Karpas-422 (cell line): ENCODE measurements at places on chromosomes 4 and X.

DNA sequence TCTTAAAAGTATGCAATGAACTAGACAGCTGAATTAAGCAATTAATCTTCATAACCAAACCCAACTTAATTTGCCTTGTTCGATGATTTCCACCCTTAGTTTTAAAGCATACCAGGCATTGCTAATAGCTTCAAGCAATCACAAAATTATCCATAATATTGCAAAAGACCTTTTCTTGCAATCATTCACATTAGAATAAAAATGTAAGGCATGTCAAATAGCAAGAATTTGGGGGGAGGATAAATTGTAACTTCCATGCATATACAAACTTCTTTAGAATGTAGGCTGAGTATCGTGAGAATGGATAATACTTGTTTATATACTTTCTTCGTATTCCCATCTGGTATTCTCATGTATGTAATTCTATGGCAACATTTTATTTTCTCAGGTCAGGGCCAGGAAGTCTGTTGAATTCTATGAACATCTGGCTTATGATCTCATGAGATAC is 28.7 kb upstream of the BMP2K start:
- no peak for DNase-seq

DNA sequence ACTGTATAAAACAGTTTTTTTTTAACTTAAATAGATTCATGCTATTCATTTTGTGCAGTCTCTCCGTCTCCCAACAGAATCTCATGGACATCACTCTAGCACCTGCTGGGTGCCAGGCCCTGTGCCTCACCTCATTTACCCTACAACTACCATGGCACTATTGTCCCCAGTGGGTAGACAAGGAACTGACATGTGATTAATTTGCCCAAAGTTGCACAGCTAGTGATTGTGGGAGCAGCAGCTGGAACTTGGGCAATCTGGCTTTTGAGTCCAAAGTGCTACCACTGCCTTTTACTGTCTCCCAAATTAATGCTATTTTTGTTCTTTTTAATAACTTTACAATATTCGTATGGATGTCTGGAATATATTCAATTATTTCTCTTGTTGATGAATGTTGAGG is 11.2 kb upstream of the PGRMC2 start:
- DNase-seq, result peak; percentile 64

DNA sequence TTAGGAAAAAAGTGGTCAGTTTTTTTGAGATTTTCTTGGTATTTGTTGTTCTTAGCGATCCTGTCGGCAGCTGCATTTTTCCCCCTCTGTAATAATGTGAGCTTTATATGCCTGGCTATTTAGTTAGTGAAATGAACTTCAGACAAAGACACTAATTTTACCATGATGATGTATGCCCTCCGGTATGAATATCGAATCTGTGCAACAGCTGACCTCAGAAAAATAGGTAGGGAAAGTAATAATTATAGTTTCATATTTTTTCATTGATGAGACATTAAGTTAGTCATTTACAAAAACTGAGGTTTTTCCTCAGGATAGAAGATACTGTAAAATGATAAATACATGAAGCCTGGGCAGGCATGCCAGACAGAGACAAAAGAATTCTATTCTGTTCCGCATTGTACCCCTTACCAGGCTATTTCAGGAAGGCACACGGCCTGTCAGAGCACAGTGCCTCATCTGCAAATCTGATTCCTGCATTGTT is 155.8 kb downstream of the SHROOM3 start:
- no peak for DNase-seq

- DNase-seq, result no peak
Observed at GRCh38 chr4:152935143-152935542, 980 bp upstream of the FHDC1 start.

GRCh38 chr4:19623866-19624265 is 627.8 kb upstream of the SLIT2 start:
- DNase-seq, result no peak

- no peak for DNase-seq
Observed at GRCh38 chrX:155001873-155002272, 20.6 kb downstream of the F8 start.

- DNase-seq, result no peak
Observed at GRCh38 chr4:17807446-17807845, 3.1 kb downstream of the DCAF16 start.

- DNase-seq, result no peak
Observed at GRCh38 chrX:112672788-112673560, 6.8 kb downstream of the LHFPL1 start.

GRCh38 chr4:76518241-76518640 is 83.2 kb downstream of the SHROOM3 start:
- DNase-seq, result no peak

- no peak for DNase-seq
Observed at GRCh38 chrX:7841084-7841805, 1.7 kb upstream of the VCX start.
